ENCODE measurements at places on chromosomes 11 and 22. TPM values are rescaled to one million over a fixed set of nuclear protein-coding genes. Genes with fewer than 3 reads are reported as not detected.

Gene MIAT
- total RNA-seq: 37.9 TPM

Gene CNGA4
- 0.10 TPM for total RNA-seq

DNA sequence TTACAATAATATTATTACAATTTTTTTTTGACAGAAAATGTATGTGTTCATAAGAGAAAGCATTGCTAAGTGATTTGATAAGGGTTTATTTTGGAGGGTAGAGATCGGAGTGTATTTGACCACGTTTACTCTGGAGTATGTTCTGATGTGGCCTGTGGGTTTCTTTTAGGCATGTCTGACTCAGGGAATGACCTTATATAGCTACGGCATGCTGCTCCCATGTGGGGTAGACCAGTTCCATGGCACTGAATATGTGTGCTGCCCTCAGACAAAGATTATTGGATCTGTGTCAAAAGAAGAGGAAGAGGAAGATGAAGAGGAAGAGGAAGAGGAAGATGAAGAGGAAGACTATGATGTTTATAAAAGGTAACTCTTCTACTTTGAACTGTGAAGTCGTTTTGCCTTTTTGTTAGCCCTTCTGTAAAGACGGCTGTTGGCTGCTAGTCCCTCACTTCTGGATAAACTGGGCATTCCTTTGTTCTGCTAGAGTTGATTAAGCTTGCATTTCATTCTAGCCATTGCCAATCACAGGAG is 38.1 kb upstream of the ST14 start:
- H3K27me3 ChIP-seq: peaks cover 21% of the 10 kb centered on the region
- peaks cover 30% of the 10 kb centered on the region for H3K4me1 ChIP-seq
- no peak overlapping the region for H3K27ac ChIP-seq
- no peak overlapping the region for H3K4me3 ChIP-seq

GRCh38 chr11:33320814-33321330 is 63.7 kb downstream of the HIPK3 start:
- peaks cover 2% of the 10 kb centered on the region for H3K4me1 ChIP-seq
- peaks cover under 1% of the 10 kb centered on the region for H3K36me3 ChIP-seq
- no peak overlapping the region for H3K27ac ChIP-seq
- DNase-seq: no peak

- peaks cover 4% of the 10 kb centered on the region for H3K36me3 ChIP-seq
- H3K4me3 ChIP-seq: no peak overlapping the region
- peaks cover 51% of the 10 kb centered on the region for H3K4me1 ChIP-seq
- H3K27ac ChIP-seq: no peak overlapping the region
- peaks cover 9% of the 10 kb centered on the region for H3K27me3 ChIP-seq
These were observed 7.8 kb downstream of the MYEOV start for GRCh38 chr11:69301455-69302401.

DNA sequence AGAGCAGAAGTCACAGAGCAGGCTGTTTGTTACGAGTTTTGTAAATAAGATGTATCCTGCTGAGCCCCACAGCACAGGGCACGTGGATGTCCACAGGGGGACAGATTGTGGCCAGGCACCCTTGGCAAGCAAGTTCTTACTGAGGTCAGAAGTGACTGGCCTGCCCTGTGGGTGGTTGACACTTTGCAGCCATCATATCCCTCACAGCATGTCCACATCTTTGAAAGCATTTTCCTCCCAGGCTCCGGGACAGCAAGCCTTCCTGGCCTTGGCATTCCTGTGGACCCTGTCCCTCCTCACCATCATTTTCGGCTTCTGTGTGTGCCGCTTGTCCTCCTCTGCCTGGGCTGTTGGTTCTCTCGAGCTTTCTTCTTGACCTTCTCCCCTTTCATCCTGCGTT is 189.5 kb downstream of the TBC1D22A start:
- peaks cover 6% of the 10 kb centered on the region for H3K4me1 ChIP-seq
- DNase-seq: no peak
- no peak overlapping the region for H3K27ac ChIP-seq
- no peak overlapping the region for H3K4me3 ChIP-seq
- H3K27me3 ChIP-seq: no peaks in the 10 kb centered on the region
- H3K36me3 ChIP-seq: peaks cover 11% of the 10 kb centered on the region

DNA sequence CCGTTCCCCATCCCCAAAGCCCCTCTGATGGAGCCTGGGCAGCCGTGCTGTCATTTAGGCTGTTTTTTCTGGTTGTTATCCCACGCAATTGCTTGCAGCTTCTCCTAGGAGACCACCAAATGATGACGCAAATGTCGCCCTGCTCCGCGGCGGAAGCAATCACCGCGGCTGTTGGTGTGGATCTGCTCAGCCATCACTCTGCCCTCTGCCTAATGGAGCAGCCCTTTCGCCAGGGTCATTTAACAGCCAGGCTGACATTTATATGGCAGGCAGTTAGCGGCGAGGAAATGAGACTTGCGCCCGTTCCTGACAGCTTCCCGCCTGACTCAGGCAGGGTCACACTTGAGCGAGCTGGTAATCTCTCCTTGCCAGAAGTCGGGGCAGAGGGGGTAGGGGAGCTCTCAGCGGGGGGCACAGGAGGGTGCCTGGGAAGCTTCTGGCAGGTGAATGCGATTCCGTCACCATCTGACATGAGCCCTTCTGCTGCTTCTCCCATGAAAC is 97.9 kb upstream of the RTL6 start:
- H3K4me1 ChIP-seq: no peaks in the 10 kb centered on the region
- H3K27me3 ChIP-seq: peaks cover 16% of the 10 kb centered on the region
- H3K36me3 ChIP-seq: no peaks in the 10 kb centered on the region
- H3K4me3 ChIP-seq: no peak overlapping the region
- DNase-seq: no peak

All from activated T-helper 1 cell treated with anti-CD3 and anti-CD28 coated beads, Interleukin-12 subunit alpha, Interleukin-12 subunit beta, Interleukin-2, Interleukin-4 antibody, amounts not matched to agents 30 ng/mL and 10 ng/mL and 1 ng/mL, durations not matched to agents 14 hours and 24 hours and 36 hours (primary cell).